C1 segment of cervical spinal cord (tissue), 14 donors: ENCODE measurements at places on chromosomes 11 and 22.

GRCh38 chr11:117172724-117173421 is 5.7 kb upstream of the SIDT2 start:
- no peak for DNase-seq

- DNase-seq: no peak
Measured at GRCh38 chr22:35555483-35555890, 14.9 kb downstream of the RASD2 start.

GRCh38 chr22:43263645-43264514 is 76.9 kb upstream of the TTLL12 start:
- no peak for DNase-seq

- DNase-seq: no peak
Measured at GRCh38 chr11:34623463-34623862, 2.6 kb downstream of the EHF start.

GRCh38 chr11:3674189-3674588 is 3.0 kb upstream of the CHRNA10 start:
- no peak for DNase-seq

- peak; percentile 17 for DNase-seq
Measured at GRCh38 chr11:11620921-11621572, 758 bp downstream of the GALNT18 start.

- no peak for DNase-seq
Measured at GRCh38 chr11:15095736-15096228, 18.9 kb upstream of the INSC start.

GRCh38 chr11:8541448-8541847 is 52.6 kb downstream of the STK33 start:
- no peak for DNase-seq

DNA sequence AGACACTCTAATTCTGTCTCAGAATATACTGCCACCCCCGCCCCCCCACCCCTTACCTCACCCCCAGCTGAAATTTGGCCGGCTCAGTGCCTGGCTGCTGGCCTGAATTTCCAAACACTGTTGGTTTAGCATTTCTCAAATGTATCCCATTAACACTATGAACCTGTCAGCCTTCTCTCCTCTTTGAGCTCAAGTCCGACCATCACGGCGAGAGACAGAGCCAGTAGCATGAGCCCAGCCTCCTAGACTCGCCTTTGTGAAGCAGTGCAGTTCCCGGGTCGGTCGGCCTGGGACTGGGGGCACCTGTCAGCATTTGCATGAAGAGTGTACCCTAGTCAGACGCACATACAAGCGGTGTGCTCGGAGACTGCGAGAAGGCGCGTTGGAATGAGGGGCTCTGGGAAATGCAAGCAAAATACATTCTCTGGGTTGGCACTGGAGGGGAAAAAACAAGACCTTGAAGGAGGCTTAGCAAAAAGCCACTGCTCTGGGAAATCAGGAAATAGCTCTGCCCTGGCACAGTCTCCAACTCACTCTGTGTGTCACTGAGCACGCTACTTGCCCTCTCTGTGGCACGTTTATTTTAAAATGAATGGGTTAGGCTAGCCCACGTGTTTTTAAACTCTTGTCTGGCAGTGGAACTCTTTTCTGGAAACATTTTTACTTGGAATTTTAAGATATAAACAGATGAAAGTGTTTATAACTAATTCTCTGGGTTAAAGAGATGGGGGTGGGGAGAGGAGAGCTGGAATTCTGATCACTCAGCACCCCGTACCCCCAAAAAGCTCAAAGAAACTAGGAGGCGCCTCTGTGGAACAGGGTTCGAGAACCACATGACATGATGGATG is 108.3 kb downstream of the TIMP3 start:
- no peak for DNase-seq

DNA sequence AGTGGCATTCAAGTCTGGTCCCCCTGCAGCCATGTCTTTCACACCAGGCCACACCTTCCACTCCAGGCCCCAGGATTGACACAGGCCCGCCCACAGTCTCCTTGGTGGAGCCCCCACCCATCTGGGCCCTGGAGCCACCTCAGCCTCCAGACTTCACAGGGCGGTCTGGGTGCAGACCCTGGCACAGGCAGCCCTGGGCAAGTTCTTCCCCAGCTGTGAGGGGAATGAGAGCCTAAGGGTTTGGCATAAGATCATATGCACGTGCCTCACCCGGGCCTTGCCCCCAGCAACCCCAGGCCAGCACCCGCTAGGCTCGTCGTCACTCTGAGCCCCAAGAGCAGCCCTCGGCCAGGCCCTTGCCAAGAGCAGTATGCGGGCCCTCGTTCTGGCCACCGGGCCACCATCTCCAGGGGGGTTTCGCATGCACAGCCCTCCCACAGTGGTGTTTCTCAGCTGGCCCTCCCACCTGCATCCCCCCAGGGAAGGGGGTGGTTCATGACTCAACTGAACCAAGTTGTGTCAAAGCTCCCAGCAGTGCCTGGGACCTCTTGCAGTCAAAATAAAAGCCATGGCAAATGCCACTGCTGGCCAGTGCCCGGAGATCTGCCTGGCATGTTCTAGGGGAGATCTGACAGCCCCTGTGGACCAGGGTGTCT is 70.4 kb upstream of the KCNQ1OT1 start:
- no peak for DNase-seq

DNA sequence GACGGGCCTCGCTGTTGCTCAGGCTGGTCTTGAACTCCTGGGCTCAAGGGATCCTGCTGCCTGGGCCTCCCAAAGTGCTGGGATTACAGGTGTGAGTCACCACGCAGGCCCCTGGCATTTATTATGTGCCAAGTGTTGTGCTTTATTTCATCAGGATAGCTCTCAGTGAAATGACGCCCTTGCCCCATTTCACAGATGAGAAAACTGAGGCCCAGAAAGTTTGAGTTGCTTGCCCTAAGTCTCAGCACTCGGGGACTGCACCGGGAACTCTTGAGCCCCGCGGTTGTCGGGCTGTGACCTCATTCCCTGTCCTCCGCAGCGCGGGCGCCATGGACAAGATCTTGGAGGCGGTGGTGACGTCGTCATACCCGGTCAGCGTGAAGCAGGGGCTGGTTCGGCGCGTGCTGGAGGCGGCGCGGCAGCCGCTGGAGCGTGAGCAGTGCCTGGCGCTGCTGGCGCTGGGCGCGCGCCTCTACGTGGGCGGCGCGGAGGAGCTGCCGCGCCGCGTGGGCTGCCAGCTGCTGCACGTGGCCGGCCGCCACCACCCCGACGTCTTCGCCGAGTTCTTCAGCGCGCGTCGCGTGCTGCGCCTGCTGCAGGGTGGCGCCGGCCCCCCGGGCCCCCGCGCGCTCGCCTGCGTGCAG is 7.3 kb downstream of the USP35 start:
- no peak for DNase-seq

GRCh38 chr11:114802878-114803277 is 124.6 kb downstream of the NXPE2 start:
- DNase-seq: no peak

DNA sequence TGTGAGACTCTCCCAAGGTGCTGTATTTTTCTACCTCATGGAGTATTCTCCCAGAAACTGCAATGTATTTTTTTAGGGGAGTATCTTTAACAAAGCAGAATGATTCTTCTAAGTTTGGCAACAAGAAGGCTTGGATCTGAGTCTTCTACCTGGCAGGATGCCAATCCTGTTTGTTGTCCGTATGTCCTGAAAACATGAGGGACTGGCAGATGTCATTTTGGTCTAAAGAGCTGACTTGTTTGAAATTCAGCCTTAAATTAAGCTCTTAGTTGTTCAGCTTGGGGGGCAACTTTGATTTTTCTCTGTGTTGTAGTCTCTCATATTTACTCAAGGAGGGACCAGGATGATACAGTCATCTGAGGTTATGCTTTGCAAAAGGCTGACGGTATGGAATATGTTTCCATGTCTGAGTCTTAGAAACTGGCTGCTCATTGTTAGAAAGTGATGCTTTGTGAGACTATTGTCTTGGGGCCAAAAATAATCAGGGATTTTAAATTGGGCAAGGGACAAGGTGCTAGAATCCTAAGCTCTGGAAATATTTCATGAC is 9.3 kb downstream of the MRPL16 start:
- no peak for DNase-seq

GRCh38 chr11:119421351-119421750 is 1.6 kb downstream of the THY1 start:
- DNase-seq: no peak

DNA sequence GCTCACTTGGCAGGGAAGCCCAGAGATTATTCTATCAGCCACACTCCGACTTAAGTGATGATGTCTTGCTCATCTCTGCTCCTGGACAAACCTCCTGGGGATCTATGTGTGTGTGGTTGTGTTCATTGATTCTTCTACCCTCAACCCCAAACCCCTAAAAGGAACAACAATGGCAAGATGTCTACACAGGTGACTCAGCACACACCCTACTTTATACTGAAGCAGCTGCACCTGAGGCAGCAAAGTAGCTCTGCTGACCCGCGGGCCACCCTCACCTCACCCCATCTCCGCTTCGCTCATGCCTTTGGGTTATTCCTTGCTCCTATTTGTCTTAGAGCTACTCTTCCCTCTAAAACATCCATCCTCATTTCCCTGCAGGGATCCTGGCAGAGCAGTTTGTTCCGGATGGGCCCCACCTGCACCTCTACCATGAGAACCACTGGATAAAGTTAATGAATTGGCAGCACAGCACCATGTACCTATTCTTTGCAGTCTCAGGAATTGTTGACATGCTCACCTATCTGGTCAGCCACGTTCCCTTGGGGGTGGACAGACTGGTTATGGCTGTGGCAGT is 38.7 kb downstream of the TMEM45B start:
- no peak for DNase-seq

DNA sequence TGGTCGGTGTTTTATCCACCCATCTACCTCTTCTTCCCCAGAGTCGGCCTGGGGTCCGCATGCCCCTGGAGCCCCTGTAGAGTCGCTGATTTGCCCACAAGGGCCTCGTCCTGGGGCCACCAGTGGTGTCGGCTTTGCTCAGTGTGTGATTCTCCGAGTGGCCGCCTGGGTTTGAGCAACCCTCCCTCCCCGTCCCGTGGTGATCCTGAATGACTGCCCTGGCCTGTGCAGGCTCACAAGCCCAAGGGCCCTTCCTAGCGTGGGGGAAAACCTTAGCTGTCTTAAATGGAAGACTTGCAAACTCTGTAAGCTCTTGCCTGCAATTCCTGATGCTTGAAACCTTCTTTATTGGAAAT is 128.3 kb downstream of the OSBP2 start:
- DNase-seq: no peak

DNA sequence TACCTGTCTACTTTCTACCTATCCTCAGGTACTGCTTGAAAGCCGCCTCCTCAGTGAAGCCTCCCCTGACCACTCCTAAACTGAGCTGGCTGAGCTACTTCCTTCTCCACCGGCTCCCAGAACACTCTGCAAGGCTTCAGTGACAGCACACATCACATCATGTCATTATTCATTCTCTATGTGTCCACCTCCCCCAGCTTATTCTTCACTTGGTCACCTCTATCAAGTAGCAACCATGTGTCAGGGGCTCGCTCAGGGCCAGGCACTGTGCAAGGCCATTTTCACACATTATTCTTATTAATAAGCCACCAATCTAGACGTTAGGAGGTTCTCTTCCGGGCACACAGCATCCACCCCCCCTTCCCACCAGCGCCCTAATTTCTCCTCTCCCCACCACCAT is 3.7 kb upstream of the ELFN2 start:
- DNase-seq: no peak

- DNase-seq: no peak
Measured at GRCh38 chr22:44026066-44026629, 2.0 kb downstream of the PARVB start.

GRCh38 chr22:39236321-39237317 is 8.2 kb downstream of the PDGFB start:
- DNase-seq: no peak

- no peak for DNase-seq
Measured at GRCh38 chr11:115300660-115301428, 203.4 kb downstream of the CADM1 start.

GRCh38 chr11:36408498-36409136 is 101.5 kb downstream of the TRAF6 start:
- no peak for DNase-seq
